ENCODE measurements at places on chromosomes 11 and 22.
A peak's percentile ranks its signal among the peaks of the same experiment; 100 is the strongest.

GRCh38 chr11:17707830-17708229 is 11.5 kb upstream of the MYOD1 start:
- no peak for DNase-seq

DNA sequence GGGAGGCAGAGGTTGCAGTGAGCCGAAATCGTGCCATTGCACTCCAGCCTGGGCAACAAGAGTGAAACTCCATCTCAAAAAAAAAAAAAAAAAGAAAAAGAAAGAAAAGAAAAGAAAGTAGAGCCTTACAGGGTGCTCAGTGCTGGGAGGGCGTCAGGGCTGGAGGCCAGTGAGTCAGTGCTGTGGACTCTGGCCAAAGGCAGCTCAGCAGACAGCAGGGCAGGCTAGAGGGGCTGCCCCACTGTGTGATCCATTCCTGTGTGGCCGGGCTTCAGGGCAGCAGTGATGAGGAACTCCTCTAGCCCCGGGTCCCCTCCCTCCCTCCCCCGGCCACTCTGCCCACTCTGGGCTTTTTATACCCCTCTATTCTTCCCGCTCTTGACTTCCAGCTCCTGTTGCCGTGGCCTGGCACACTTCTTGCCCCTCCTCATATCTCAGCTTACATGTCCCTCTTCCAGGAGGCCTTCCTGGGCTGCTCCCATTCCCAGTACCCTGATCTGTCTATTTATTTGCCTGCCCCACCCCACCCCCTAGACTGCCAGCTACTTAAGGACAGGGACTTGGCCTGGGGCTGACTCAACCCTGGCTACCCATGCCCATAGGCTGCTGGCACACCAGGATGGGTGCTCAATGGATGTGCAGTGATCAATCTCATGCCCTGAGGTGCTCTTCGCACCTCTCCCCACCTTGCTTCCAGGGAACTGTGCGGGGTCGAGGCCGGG is 10.1 kb downstream of the SYT12 start:
- no peak for DNase-seq

GRCh38 chr11:40268551-40268950 is 1190.9 kb downstream of the LRRC4C start:
- DNase-seq, result no peak

DNA sequence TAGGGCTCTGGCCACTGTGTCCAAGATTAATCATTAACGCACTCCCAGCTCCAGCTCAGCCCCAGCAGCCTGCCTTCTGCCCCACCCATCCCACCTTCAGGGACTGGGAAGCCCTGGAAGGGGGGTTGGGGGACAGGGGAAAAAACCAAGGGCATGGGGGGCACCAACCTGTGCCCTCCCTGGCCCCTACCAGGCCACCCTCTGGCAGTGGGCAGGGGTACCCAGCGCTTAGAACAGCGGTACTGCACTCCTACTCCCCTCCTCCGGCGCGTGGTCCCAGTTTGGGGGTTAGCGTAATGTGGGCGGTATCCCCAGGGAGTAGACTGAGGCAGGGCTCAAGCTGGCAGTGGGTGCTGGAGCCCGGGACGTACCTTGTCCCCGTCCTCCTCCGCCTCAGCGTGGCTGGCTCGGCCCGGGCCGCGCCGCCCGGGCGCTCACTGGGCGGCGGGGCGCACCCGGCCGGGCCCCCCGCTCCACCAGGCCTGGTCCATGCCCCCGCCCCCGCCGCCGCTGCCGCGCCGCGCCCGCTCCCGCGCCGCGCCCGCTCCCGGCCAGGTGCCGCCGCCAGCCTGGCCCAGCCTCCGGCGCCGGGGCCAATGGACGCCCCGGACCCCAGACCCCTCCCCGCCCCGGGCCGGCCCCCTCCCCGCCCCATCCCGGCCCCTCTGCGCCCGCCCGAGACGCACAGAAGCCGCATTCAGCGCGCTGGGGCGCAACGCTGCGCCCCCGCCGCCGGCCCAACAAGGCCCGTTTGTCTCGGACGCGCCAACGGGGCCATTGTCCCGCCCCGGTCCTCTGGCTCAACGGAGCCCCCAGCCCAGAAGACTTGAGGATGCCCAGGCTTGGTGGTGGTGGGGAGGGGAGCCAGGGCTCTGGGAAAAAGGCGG is at the start of gene GAL3ST1:
TSS of gene GAL3ST1 (minus strand) at position 571 of the 887 bp plus-strand sequence. CDS start 17,273 bp downstream, outside the sequence.
- DNase-seq, result no peak

DNA sequence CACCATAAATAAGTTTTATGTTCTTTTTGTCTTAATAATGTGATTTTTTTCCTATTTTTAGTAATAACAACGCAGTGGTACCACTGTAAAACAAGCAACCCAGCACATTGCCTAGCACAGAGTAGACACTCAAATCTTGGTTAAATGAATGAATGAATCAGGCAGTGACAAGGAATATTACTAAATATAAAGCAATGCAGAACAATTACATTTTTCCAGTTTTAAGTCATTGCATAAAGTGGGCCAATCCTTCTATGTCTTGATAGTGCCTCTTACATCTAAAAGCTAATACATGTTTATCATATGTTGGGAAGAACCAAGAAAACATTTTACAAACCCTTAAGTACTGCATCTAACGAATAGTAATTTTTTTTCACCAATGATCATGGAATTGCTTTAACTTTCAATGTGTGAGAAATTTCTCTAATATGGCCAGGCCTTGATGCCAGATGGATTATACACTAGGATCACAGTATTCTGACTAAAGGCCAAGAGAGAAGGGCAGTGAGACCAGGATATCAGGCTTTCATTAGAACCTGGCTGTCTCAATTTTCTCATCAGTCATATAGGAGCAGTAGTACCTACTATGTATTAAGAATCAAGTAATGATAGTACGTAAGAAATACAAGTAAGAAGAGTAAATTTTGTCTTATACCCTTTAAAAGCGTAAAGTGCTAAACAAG is 88.5 kb downstream of the TRIM44 start:
- DNase-seq, result no peak

DNA sequence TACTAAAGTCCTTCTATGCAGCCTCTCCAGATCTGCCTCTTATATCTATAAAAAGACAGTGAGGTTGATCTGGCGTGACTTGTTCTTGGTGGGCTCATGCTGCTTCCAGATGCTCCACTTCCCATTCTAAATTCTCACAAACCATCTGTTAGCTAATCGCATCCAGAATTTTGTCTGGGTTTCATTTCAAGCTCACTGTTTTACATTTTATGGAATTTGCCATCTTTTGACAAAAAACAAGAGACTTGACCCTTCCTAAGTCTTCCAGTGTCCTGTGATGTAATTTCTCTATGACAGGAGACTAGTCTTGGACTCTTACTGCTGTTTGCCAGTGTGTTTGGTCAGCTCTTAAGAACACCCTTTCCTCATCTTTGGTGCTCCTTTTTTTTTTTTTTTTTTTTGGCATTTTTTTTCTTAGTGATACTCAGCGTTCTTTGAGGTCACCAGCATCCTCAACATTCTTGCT is 23.0 kb downstream of the CRKL start:
- no peak for DNase-seq

GRCh38 chr22:36948273-36949225 is 35.1 kb downstream of the CSF2RB start:
- DNase-seq, result no peak

- no peak for DNase-seq
These were observed 97.7 kb downstream of the RBFOX2 start for GRCh38 chr22:35930933-35931332.

GRCh38 chr22:49975543-49976389 is 15.2 kb downstream of the PIM3 start:
- DNase-seq, result peak; percentile 80

DNA sequence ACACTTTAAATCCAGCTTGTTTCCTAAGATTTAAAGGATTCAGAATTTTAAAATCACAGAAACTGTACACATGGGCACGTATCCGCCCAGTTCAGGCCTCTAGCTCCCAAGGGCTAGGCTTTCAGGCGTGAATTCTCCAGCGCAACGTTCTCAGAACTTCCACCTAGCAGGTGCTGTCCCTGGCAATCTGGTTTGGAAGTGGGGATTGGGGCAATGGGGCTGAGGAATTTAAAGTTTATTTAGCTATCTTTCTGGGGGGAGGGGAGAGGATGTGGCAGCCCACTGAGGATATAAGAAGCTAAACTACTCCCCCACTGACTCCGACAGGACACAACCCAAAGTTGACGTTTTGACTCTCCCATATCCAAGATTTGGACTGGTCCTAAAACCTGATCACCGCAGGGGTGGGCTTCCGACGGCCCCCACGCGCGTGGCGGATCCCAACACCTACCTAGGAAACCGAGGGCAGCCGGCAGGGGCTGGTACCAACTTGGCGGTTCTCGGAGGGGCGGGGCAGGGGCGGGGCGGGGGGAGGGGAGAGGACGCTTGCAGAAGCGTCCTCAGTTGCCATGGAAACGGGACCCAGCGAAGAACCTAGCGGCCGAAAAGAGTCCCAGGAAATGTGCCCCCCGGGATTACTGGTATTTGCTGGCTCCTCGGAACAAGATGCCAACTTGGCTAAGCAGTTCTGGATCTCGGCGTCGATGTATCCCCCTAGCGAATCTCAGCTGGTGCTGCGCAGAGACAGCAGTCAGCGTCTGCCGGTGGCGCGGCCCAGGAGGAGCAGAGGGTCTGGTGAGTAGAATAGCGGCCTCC is at the start of gene HOATZ:
TSS of gene HOATZ (plus strand) at position 563 of the 816 bp plus-strand sequence. CDS start at position 570, 7 bp downstream.
- DNase-seq, result peak; percentile 61

GRCh38 chr11:8068605-8069221 is 12.3 kb upstream of the TUB start:
- peak; percentile 26 for DNase-seq

DNA sequence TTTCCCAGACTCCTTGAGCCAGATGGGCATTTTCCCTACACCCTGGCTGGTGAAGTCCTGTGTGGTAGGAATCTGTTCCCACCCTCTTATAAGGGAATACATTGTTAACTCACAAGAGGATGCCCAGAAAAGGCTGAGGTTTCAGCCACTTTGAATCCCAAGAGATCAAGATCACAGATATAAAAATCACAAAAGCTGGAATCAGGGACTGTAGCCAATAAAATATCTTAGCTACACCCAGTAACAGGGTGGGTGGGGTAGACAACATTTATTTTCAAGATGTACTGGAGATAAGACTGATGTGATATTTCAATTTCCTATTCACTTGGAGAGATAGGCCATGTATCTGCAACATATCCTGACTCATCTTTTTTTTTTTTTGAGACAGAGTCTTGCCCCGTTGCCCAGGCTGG is 50.3 kb downstream of the COPB1 start:
- DNase-seq, result no peak

- no peak for DNase-seq
These were observed 1.0 kb upstream of the PANX1 start for GRCh38 chr11:94127638-94128037.

- DNase-seq, result no peak
These were observed 4.2 kb downstream of the STARD10 start for GRCh38 chr11:72789493-72790131.
